ENCODE measurements at places on chromosomes 6 and 20. TPM values are rescaled to one million over a fixed set of nuclear protein-coding genes. Genes with fewer than 3 reads are reported as not detected.

GRCh38 chr20:57415771-57416170, 24.6 kb downstream of the RBM38 start:
- no peak for DNase-seq

DNA sequence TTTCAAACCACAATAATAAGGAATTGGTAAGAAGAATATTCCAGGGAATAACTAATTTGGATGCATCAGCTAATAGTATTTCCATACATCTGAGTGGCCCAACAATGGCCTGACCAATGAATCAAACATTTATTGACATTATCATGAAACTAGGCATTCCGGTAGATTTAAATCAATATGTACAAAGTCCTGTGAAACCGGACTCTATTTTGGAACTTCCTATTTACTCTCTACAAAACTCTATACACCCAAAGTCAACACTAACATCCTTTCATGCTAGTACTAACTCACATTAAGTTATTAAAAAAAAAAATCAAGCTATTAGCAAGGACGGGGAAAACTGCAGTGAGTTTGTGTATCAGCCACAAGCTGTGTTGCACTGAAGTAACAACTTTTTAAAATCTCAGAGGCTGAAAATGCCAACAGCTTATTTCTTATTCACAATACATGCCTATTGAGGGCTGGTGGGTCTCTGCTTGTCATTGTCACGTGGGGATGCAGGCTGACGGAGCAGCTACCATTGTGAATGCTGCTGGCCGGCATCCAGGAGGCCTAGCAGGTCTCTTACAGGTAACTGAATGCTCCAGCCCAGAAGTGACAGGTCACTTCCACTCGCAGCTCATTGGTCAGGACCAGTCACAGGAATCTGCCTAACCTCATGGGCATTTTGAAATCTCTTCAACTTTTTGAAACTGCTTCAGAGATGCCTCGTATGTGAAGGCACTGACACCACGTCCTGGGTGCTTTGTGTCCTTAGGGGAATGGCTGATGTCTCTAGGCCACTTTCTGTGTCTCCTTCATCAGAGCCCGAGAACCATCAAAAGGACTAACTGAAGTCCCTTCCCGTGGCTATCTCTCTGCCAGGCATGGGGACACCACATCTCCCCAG, 76.3 kb downstream of the SLC22A23 start:
- DNase-seq, result no peak

- DNase-seq, result no peak
Measured at GRCh38 chr6:17965397-17965796, 22.0 kb downstream of the KIF13A start.

GRCh38 chr20:54843865-54844264, 368.5 kb downstream of the DOK5 start:
- DNase-seq, result no peak

DNA sequence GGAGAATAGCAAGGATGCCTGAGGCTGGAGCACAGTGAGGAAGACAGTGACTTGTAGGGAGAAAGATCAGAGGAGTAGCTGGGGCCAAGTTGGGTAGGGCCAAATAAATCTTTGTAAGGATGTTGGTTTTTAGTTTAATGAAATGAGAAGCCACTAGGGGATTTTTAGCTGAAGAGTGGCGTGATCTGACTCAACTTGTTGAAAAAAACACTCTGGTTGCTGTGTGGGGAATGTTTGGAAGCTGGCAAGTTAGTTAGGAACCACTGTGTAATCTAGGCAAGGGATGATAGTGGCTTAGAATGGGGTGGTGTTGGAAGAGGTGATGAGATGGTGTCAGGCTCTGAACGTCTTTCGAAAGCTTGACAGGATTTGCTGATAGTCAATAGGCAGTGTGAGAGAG, 176.1 kb upstream of the HDDC2 start:
- no peak for DNase-seq

DNA sequence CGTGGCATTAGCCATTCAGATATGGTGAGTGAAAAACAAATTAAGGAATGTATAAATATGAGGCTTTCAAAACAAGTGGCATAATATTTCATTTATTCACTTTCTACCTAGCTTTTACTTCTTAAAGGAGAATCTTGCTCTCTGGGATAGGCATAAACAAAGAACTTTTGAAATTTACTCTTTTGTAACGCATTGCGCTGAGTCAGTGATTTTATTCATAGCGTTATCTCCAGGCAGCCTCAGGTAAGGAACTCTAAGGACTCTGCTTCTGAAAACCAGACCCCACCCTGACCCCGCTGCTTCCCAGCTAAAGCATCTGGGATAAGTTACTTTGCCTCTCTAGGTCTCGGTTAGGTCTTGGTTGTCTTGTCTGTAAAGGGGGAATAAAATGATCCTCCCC, 234.7 kb downstream of the MYLK4 start:
- no peak for DNase-seq

DNA sequence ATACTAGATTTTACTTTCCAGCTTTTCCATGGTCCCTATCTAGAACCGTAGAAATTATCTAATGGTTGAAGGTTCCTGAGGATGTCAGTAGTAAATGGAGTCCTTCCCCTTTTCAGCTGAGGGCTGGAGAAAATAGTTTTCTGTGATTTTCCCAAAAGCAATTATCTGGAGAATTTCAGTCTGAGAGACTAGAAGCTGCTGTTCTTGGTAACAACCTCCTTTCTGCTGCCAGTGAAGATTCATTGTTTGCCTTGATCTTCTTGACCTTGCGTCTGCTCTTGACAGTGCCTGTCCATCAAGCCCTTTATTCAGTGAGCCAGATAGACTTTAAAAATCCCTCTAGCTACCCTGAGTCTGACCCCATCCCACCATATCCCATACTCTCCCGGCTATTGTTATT, 73.1 kb downstream of the PHACTR2 start:
- no peak for DNase-seq

DNA sequence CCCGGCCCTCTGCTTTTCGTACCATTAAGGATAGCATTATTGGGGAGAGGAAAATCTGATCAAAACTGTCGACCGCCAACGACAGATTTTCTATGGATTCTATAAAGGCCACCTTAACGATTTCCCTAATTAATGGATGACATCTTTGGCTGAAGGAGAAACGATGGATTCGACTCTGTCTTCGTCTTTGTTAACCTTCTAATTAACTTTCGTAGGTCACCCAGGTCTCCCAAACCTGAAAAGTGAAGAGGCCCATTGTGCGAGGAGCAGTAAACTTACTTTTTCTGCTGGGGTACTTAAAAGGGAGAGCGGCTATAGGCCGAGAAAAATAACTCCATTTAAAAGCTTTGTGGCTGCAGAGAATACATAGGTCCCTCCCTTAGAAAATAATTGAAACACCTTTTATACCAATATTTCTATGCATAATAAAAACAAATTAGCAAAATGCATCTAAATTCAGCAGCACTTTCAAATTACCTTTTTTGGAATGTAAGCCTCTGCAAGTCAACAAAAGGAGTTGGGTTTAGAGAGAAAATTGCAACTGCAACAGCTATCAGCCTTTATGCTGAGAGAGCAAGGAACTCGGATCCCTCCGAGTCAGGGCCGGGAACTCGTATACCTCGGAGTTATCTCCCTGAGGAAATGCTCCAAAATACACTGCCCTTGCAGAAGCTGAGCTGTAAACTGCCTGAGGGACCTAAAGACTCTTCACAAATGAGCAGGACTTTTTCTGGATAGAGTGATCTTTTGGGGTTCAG, 31.4 kb upstream of the NR2E1 start:
- DNase-seq, result no peak

DNA sequence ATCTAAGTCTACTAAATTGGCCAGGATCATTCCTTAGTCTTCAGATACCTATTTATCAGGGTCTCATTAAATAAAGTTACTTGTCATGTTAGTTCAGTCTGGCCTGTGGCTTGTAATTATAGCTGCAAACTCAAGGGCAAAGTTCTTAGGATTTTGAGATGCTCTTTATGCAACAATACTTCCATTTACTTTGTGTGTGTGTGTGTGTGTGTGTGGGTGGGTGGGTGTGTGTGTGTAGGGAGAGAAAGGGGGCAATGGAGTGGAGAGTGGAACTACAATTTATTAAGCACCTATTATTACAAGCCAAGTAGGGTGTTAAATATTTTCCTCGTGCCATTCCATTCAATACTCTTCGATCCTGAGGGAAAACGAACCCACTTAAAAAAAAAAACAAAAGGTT, 17.7 kb upstream of the TBC1D20 start:
- no peak for DNase-seq

DNA sequence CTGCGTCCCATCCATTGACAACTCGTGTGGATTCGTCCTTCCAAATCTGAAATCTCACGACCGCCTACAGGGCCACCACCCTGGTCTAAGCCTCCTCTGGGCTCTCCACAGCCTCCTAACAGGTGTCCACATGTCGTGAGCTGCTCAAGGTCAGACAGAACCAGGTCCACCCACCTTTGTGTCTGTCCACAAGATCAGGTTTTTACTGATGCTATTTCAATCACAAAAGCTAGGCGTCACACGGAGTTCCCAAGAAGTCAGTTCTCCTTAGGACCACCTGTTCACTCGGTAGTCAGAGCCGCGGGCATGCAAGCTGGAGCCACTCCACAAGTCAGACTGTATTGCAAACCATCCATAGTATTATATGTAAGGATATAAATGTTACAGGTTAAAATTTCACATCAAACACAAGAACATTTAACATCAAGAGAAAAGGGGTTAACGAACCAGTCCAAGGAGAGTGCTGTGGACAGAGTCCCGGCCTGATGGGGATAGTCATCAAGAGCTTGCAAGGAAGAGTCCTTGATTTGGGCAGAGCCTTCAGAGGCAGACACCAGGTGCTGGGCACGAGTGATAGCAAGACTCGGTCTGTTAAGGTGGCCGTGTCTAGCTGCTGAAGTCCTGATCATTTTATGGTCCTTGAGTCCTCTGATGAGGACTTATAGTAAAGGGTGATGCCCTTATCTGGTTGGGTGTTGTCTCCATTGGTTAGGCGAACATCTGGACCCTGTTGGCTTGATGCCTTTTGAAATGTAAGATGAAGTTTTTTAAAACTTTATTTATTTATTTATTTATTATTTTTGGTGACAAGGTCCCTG, 731 bp upstream of the DNPH1 start:
- no peak for DNase-seq

GRCh38 chr6:111805511-111806164, 67.6 kb downstream of the FYN start:
- no peak for DNase-seq

GRCh38 chr6:55643861-55644260, 64.9 kb upstream of the HMGCLL1 start:
- DNase-seq, result no peak

DNA sequence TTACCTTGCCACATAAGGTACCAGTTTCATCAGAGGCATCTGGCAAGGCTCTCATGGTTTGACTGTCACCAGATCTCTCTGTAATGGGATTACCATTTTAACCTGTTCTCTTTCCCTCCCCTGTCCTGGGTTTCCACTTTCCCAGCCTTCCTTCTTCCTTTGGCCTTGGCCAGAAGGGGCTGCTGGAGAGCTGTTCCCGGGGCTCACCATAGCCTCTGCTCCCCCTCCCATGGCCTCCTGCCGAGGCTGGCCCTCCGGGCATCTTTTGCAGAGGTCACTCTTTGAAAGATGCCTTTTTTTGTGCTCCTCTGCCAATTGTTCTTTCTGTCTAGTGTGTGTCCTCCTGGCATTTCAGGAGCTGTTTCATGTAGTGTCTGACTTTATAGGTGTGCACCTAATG, 100.7 kb upstream of the SCP2D1 start:
- DNase-seq, result no peak

GRCh38 chr20:1628621-1629020, 8.8 kb upstream of the SIRPB1 start:
- DNase-seq, result no peak

DNA sequence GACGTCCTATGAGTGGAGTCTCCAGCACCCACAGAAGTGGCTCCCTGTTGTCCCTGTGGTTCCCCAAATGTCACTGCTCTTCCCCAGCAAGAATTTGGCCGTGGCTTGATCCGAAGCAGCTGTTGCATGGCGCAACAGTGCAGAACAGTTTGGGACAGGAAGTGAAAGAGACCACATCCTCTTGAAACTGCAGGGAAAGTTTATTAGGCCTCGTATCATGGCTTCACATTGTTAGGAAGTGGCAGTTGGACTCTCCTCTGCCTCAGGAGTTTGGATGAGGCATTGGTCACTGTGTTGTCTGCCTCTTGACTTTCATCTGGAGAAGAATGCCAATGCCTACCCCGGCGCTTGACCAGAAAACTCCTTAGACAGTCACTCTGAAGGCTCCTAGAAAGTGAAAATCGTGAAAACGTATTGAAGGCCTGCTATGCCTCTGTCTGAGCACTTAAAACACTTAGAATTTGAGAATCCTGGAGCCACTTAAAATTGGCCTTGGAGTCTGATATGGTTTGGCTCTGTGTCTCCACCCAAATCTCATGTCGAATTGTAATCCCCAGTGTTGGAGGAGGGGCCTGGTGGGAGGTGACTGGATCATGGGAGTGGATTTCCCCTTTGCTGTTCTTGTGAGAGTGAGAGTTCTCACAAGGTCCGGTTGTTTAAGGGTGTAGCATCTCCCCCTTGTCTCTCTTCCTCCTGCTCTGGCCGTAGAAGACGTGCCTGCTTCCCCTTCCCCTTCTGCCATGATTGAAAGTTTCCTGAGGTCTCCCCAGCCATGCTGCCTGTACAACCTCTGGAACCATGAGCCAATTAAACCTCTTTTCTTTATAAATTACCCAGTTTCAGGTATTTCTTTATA, 334.9 kb upstream of the JARID2 start:
- DNase-seq, result no peak

DNA sequence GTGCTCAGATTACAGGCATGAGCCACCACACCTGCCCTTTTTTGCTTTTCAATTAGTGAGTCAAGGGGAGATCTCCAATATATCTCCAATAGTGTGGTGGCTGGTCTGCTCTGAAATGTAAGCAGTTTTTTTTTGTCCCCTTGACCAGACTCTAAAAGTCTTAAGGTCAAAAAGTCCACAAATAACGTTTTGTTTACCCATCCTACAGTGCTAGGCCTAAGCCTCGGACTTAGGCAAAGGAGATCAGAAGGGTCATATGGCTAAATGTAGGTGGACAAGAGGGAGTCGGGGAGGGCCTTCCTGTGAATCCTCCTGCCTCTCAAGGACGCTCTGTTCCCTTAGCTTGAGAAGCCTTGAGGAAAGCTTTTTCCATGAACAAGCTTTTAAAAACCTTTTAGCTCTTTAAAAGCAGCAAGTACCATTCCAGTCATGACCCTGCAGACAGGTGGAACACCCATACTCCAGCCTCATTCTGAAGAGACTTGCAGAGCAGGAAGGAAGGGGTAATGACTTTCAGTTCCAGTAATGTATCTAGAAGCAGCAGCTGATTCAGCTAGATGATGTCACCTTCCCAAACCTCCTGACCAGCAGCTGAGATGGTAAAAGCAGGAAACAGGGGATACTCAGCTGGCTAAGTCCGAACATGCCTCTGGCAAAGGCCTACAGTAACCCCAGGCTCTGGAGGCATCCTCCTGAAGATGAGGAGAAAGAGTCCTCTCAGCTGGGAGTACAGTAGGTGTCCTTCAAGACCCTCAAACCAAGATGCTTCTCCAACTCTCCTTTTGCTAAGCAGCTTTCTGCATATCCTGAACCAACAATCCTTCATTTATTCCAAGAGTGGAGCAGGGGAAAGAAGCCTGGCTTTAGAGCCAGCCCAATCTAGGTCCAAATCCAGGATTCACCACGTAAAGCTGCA, 23.6 kb downstream of the BCL2L1 start:
- no peak for DNase-seq

- DNase-seq, result peak; percentile 74
Measured at GRCh38 chr6:130132286-130132701, 90.5 kb downstream of the SAMD3 start.

Gene KCNK15
- not detected for total RNA-seq

Gene FAM162B
- total RNA-seq, result not detected

Gene HLA-DRB5
- 1.9 TPM for total RNA-seq
